ENCODE measurements at places on chromosomes 12 and 14. TPM values are rescaled to one million over a fixed set of nuclear protein-coding genes. Genes with fewer than 3 reads are reported as not detected.

The SLC6A15 gene
- total RNA-seq = not detected

The RNASE3 gene
- total RNA-seq = not detected

The AEBP2 gene
- 28.9 TPM for total RNA-seq

The BICDL1 gene
- total RNA-seq = 5.4 TPM

The ADAMTS20 gene
- total RNA-seq = not detected

The KRT75 gene
- total RNA-seq = not detected

The SLC2A13 gene
- total RNA-seq = 31.8 TPM

The PLCZ1 gene
- total RNA-seq = not detected

The APOF gene
- not detected for total RNA-seq

The RAD9B gene
- total RNA-seq = 0.32 TPM

The AMN gene
- 597 TPM for total RNA-seq

The INHBC gene
- total RNA-seq = not detected
